HT1080 (cell line): ENCODE measurements at places on chromosomes 2 and 18. TPM values are rescaled to one million over a fixed set of nuclear protein-coding genes. Genes with fewer than 3 reads are reported as not detected.

Gene IL1R2
- total RNA-seq = 0.57 and 0.59 TPM in 2 replicates

Gene TOGARAM2
- total RNA-seq = 0.17 and 0.59 TPM in 2 replicates

Gene R3HDM1
- total RNA-seq = 9.0 and 12.4 TPM in 2 replicates

Gene FLACC1
- total RNA-seq = 0.53 and 1.9 TPM in 2 replicates

Gene DNAJC5G
- not detected in 2 replicates for total RNA-seq

Gene CCDC141
- total RNA-seq = not detected in 2 replicates
